ENCODE measurements at places on chromosomes 7 and 10. TPM values are rescaled to one million over a fixed set of nuclear protein-coding genes. Genes with fewer than 3 reads are reported as not detected.

Gene CPA4
- polyA plus RNA-seq, result 0.96 TPM

GRCh38 chr7:41501006-41501405, 201.9 kb downstream of the INHBA start:
- DNase-seq, result no peak

Gene TMEM178B
- polyA plus RNA-seq, result 0.68 TPM

DNA sequence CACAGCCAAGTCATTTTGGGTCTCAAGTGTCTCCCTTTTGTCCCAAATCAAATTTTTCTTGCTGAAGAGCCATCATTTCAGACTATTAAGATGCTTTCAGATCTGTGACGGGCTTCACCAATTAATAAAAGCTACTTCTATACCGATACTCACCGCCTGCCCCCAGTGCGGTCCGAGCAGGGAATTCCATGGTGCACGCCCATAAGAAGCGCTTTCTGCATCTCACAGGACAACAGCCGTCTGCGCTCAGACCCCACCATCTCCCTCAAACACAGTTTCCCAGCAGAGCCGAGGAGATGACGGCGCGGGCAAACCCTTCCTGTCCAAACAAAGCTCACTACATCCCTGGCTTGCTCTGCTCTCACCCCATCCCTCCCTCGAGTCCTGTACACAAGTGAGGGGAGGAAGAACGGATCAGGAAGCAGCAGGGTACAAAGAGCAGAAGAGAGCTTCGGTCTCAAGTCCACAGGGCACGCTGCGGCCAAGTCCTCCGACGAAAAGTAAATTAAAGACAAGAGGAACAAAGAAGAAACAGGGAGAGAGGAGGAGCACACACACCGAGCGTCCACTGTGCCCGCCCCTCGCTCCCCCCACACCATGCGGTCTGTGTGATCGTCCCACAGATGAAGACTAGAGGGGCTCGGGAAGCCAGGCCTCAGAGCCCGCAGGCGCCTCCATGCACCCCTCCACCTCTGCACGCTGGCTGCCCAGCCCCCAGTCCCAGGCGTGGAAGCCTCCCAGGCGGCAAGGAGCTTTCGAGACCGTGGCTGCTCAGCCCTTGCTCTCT, 121.9 kb downstream of the MAD1L1 start:
- no peak for DNase-seq

- no peak for DNase-seq
Observed at GRCh38 chr7:35648367-35648766, 46.6 kb downstream of the HERPUD2 start.

GRCh38 chr10:108894402-108895301, 1028.7 kb downstream of the XPNPEP1 start:
- DNase-seq, result no peak

Gene PDK4
- 153 TPM for polyA plus RNA-seq

- no peak for DNase-seq
Observed at GRCh38 chr7:126211875-126212274, 1040.9 kb downstream of the GRM8 start.

Gene ZNF316
- polyA plus RNA-seq, result 40.3 TPM

GRCh38 chr7:4854916-4855315, 6.9 kb downstream of the PAPOLB start:
- DNase-seq, result no peak

DNA sequence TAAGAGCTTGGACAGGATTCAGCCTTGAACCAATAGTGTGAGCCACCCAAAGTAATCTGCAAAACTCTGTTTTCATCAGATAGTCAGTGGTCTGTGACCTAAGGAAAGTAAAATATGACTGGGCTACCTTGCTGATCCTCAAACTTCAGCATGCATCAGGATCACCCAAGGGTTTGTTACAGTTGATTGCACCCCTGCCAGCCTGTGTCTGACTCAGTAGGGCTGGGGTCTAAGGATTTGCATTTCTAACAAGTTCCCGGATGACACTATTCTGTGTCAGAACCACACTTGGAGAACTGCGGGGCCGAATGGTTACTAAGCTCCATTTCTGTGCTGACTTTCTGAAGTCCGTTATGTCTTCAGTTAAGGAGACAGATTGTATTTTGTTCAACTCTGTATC, 40.6 kb upstream of the TSPAN13 start:
- DNase-seq, result no peak

Gene CNNM1
- polyA plus RNA-seq, result 0.16 TPM

GRCh38 chr7:70035519-70035918, 437.2 kb downstream of the AUTS2 start:
- no peak for DNase-seq

Gene CLRN3
- 0.23 TPM for polyA plus RNA-seq

DNA sequence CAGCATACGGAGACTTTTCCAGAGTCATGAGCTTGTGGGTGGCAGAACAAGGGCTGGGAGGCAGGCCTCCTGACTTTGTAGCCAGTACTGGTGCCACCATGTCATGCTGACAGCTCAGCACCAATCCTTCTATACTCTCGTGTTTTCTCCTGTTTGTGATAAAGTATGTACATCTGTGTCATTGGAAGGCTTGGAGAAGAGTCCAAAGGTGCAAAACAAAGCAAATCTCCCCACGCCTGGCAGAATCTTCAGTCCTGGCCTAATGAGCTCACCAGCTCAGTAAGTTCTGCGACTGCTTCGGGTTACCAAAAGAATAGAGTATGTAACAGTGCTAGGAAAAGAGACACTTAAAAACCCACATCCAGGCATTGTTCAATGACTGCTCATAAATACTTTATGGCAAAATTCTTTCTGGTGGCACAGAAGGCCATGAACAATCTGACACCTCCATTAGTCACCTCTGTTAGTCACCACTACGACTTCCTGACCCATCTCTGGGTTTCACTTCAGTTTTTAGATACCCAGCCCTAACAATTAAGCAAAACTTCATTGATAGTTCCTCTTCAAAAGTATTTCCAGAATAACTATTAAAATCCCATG, 24.5 kb downstream of the STEAP1 start:
- DNase-seq, result no peak

DNA sequence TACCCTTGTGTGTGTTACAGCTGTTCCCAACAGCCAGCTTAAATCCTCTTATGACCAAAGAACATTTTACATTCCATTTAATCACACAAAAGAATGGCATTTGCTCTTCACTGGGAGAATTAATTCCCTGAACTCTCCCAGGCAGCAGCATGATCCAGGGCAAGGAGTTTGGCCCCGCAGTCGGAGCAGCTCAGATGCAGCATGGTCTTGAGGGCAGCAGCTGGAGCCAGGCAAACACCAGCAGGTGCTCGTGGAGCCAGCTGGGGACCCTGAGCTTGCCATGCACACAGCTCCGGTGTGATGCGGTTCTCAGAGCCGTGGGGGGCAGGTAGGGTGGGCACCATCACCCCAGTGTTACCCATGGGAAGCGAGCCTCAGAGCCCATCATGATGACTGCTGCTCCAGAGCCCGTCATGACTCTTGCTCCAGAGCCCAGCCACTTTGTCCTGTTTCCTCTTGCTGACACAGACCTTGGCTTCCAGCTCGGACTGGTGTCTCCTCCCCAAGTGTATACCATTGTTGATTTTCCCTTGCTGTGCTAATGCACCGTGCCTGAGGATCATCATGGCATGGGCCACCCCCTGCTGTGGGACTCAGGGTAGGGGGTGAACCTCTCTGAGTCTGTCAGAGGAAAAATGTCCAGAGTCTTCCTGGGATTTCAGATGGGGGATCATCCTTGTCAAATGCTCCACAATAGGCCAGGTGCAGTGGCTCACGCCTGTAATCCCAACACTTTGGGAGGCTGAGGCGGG, 75.8 kb downstream of the ZRANB1 start:
- no peak for DNase-seq

GRCh38 chr10:102017295-102017694, 38.7 kb downstream of the ARMH3 start:
- DNase-seq, result no peak

DNA sequence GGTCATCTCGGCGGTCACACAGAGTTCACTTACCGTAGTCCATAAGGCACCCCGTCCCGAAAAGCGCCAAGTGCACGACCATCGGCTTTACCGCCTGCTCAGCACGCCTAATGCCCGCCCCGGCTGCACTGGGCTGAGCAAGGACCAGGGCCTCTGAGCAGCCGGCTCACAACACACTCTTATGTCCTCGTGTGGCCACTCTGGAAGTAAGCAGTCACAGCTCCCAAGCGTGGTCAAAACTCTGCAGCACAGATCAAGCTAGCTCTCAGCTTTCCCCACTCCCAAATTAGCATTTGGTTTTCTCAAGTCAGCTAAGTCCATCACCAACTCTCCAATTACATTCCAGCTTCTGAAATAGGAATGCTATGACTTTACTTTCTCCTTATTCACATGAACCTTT, 57.7 kb downstream of the MAD1L1 start:
- no peak for DNase-seq

- DNase-seq, result peak; percentile 79
Observed at GRCh38 chr7:55572378-55573233, at the start of gene VOPP1. Gene VOPP1 (minus strand): TSS chr7:55572502. CDS start chr7:55572324, 178 bp downstream.

Gene TRIM4
- polyA plus RNA-seq, result 22.6 TPM

Gene AS3MT
- 6.4 TPM for polyA plus RNA-seq

DNA sequence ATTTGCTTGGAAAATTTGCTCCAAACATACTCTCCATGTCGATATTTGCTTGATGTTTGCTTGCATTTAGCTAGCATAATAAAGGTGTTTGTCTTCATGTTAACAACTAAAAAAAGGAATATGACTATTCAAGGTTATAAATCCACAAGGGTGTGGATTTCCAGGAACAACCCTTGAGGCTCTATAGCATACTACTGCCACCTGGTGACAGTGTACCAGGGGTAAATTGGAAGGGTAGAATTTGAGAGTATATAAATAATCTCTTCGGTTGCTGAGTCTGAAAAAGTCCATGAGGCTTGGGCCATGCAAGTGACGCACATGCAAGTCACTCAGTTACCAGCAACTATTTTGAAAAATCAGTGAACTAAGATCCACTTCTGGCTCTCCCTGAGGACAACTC, 68.4 kb downstream of the SLIT1 start:
- no peak for DNase-seq

Gene AP4M1
- 14.2 TPM for polyA plus RNA-seq

Gene NKX6-2
- polyA plus RNA-seq, result 0.16 TPM

DNA sequence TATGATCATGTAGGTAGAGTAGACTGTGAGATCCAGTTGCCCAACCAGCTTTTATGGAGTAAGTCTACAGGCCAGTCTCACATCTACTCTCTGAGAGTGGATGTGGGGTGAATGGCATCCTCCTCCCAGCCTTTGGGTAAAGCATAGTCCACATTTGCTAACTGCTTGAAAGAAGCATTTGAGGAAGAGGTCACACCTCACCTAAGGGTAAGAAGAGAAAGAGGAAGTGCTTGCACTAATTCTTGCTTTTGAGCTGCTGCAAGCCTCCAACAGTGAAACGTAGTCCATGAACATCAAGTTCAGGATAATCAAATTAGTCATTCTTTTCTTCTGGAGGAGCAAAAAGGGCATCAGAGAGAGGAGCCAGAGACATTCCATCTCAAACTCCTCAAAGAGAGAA, 93.9 kb upstream of the AGR3 start:
- DNase-seq, result no peak

GRCh38 chr7:137983323-137984008, 18.4 kb downstream of the CREB3L2 start:
- no peak for DNase-seq

Gene FZD8
- polyA plus RNA-seq, result 2.1 TPM

DNA sequence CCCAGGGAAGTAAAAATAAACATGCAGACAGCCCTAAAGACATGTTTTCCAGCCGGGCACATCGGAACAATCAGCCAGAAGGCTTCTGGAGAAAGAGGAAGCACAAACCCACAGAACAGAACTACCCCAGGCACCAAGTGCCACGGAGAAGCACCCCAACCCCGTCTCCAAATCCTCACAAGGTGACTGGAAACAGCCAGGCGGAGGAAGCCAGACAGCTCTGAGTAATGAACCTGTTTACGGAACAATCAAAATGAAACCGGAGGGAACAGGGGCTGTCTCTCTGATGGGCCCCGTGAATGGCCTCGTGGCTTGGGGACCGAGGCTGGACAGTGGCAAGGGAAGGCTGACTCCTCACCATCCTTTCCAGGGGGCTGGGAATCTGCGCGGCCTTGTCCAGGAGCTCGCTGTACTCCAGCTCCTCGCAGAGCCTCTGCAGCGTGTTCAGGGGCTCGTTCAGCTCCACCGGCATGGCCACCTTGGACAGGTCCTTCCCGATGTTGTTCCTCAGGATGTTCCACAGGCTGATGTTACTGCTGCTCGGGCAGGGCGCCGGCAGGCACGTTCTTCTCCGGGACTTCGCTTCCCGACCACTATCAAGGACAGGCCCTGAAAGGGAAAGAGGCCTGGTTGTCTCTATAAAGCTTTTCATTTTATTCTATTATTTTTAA, 77.0 kb upstream of the GSDME start:
- DNase-seq, result no peak

GRCh38 chr7:42699380-42700178, 212.3 kb downstream of the C7orf25 start:
- no peak for DNase-seq

- DNase-seq, result no peak
Observed at GRCh38 chr10:9390516-9390915, 1336.0 kb downstream of the GATA3 start.

Gene UTF1
- 0.02 TPM for polyA plus RNA-seq

DNA sequence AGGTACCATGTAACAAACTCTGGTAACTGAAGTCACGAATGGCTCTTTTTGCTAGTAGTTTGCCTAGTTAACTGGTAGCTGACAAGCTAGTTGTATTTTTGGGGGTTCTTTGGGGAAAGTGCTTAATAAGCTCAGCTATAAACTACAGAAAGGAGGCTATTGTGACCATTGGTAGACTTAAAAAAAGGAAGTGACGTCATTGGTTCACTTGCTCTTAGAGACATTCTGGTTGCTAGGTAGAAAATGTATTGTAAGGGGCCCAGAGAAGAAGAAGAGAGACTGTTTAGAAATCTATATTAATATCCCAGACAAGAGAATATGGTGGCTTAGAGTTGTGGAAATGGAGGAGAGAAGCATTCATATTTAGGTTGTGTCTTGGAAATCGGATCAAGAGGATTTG, 103.0 kb downstream of the NXPH1 start:
- no peak for DNase-seq

DNA sequence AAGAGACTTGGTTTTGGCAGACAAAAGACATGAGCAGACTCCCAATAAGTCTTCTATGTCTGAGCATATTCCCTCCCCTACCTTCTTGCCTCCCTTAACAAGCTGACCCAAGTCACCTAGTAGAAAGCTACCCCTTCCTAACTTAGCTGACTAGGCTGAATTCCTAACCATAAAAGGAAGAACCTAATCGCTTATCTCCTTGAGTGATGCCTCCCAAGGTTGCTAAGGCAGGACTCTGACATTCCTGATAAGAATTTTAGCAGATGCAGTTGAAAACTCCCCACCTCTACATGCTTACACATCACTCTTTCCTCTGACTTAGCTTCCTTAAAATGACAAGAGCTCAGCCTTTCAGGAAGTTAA, 704.7 kb upstream of the MBL2 start:
- no peak for DNase-seq

Gene VSTM2A
- 0.11 TPM for polyA plus RNA-seq
